CD8-positive, alpha-beta memory T cell (primary cell): ENCODE measurements at places on chromosomes 3 and 15.

GRCh38 chr3:128845119-128845777, 34.2 kb upstream of the ACAD9 start:
- no peak for DNase-seq

GRCh38 chr3:141546081-141546480, 59.3 kb downstream of the RASA2 start:
- no peak for DNase-seq

GRCh38 chr15:100714034-100714748, 111.8 kb downstream of the ASB7 start:
- no peak for DNase-seq

GRCh38 chr3:101292027-101292426, 28.3 kb downstream of the IMPG2 start:
- DNase-seq, result no peak

DNA sequence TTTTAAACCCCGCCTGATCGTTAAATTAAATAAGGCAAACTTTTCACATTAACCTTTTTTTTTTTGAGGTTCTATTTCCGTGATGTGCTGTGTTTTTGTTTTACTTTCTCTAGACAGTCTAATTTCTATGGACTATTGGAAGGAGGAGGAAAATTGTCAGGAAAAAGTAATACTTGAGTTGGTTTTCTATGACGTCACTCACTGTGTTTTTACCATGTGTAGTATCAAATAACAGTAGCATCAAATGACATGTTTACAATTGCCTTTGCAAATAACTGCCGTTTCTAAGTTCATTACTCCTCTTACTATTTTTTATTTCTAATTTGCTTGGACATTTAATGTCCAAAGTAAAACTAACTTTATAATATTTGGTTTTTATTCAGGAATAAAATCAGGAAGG, 32.3 kb downstream of the MYO1E start:
- no peak for DNase-seq

DNA sequence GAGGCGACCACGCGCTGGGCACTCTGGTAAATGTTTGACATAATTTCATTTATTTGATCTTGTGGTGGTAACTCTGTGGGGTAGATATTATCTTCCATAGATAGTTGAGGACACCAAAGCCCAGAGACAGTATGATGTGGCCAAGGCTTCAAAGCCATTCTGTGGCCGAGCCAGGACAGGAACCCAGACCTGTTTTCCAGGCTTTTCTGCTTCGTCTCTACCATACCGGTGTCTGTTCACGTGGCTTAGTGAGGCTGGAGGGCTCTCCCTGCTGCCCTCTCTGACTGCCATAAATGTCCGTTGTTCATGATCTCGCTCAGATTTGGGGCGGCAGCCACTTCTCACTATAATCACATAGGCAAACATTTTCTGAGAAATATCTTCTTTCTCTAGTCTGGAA, 134.7 kb downstream of the PEX5L start:
- no peak for DNase-seq

DNA sequence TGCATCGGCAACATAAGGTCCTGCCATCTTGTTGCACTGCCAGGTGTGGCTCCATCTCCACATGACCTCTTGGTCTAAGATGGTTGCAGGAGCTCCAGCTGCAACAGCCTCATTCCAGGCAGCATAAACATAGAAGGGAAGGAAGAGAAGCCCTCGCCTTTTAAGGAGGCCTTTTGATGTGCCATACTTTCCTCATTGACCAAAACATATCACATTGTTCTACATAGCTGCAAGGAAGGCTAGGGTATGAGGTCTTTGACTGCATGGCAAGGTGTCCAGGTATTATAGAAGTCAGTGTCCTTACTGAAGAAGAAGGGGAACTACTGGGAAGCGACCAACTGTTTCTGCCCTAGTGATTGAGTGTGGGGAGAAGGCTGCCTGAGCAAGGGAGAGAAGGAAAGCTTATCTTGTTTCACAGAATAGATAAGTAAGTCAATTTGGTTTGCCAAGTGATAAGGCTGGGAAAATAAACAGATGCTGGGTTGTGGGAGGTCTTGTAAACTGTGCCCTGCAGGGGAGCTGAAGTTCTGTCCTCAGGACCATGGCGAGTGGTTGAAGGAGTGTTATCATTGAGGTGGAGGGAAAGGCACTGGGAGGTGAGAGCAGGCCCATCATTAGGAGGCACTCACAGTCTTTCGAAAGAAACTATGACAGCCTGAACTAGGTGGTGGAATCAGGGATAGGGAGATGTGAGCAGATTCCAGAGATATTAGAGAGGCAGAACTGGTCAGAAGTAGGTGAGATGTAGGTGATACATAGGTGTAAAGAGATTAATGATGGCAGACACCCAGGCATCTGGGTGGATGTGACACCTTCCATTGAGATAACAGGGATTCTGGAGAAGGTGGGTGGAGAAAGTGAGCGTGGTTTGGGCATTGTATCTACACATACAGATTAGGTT, 93.8 kb upstream of the IGF1R start:
- DNase-seq, result no peak

DNA sequence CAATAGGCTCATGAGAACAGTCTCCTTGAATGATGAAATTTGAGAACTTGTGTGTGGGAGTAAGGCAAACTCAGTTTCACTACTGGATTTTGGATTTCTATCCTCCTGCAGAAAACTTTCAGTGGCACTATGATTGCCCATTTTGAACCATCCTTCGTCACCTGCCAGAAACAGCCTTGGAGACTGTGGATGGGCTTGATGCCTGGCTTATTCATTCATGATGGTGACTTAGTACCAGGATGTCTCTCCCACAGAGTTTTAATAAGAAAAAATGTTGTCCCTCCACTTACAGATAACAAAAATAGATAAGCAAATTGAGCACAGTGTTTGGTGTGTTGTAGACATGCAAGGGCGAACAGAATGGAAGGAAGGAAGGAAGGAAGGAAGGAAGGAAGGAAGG, 53.5 kb upstream of the CPNE4 start:
- no peak for DNase-seq

DNA sequence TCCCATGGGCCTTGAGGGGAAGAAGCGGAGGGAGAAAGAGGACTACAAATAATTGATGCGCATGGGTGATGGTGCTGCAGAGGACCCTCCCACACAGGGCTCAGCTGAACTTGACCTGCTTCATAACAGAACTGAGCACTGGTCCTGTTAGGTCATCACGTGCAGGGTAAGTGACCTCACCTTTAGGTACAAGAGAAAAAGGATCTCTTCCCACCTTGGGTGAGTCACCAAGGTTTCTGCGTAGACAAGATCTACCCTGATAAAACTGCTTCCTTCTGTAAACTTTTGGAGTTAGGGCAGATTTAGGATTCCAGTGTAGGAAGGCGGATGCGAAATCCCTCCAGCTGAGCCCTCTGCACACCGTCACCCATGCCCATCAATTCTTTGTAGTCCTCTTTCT, 67.1 kb downstream of the FEM1B start:
- DNase-seq, result no peak

GRCh38 chr15:65512189-65512588, 5.3 kb downstream of the DPP8 start:
- DNase-seq, result no peak

DNA sequence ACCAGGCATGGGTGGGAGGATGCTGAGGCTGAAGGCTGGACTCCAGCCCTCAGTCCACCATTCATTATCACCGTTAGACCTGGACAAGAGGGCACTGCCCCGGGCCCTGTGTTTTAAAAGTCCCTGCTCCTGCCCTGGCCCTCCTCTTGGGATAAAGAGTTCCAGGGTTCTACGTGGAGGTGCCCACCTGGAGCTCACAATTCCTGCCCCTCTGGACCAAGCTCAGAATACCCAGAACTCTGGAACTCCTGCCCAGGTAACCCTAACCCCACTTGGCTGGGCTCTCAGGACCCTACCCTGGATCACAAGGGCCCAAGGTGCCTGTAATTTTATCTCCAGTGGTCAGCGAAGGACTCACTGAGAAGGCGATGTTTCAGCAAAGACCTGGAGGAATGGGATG, 1.2 kb downstream of the CALML4 start:
- no peak for DNase-seq

DNA sequence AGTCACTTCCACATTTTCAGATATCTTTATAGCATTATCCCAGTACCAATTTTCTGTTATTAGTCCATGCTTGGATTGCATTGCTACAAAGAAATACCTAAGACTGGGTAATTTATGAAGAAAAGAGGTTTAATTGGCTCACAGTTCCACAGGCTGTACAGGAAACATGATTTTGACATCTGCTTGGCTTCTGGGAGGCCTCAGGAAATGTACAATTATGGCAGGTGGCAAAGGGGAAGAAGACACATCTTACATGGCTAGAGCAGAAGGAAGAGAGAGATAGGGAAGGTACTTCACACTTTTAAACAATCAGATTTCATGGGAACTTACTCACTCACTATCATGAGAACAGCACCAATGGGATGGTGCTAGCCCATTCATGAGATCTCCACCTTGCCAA, 172.3 kb upstream of the GPR149 start:
- no peak for DNase-seq

DNA sequence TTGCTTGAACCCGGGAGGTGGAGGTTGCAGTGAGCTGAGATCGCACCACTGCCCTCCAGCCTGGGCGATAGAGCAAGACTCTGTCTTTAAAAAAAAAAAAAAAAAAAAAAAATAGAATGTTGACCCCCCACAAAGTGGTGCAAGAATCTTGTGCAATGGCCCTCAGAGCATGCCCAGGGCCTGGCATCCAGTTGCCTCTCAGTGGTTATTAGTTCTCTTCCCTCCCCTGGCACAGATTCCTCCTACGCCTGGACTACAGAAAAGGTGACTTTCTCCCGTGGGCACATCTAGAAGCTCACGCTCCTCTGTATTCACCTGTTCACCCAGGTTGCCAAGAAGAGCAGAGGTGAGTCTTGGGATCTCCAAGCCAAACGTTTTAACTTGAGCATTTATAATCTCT, 36.7 kb downstream of the ACSBG1 start:
- DNase-seq, result no peak

GRCh38 chr3:64151342-64151871, 73.9 kb downstream of the PRICKLE2 start:
- DNase-seq, result no peak

DNA sequence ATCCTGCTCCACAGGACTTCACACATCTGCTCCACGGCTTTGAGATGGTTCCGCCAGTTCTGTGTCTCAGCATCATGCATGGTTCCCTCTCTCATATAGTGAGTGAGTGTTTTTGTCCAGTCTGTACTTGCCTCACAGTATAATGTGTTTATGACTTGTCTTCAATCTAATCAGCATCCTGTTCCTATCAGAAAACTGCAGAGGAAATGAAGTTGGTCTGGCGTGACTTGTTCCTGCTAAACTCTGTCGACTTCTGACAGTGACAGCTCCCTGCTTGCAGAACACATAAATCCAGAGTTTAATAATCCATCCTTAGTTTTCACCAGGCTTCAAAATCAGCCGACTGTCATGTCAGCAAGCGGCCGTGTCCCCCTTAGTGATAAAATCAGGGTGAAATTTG, 222.3 kb downstream of the SLCO3A1 start:
- no peak for DNase-seq

DNA sequence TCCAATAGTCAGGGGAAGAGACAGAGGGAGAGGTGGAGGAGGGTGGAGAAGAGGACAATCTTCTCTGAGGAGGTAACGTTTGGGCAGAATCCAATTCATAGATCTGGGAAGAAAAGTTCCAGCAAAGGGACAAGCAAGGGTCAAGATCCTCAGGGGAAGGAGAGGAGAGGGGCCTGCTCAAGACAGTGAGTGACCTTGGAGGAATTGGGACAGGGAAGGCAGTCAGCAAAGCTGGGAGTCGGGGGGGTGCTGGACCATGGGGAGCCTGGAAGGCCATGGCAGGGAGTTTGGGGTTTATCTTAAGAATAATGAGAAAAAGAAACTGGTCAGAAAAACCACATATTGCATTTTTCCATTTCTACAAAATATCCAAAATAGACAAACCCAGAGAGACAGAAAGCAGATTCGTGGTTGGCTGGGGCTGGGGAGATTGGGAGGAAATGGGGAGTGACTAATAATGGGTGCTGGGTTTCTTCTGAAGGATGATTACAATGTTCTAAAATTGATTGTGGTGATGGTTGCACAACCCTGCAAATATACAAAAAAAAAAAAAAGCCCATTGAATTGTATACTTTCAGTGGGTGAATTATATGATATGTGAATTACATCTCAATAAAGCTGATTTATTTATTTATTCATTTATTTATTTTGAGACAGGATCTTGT, 19.6 kb upstream of the SRP14 start:
- DNase-seq, result no peak
